ENCODE measurements at places on chromosomes 1 and 21.

- no peak for DNase-seq
Measured at GRCh38 chr1:182484531-182485257, 34.7 kb downstream of the RGSL1 start.

GRCh38 chr21:43758111-43758641 lies 17.9 kb downstream of the CSTB start:
- DNase-seq, result no peak

- DNase-seq, result no peak
Measured at GRCh38 chr21:41121785-41122415, 46.1 kb upstream of the BACE2 start.

GRCh38 chr21:36699546-36700294 lies 805 bp downstream of the SIM2 start:
- DNase-seq, result no peak

DNA sequence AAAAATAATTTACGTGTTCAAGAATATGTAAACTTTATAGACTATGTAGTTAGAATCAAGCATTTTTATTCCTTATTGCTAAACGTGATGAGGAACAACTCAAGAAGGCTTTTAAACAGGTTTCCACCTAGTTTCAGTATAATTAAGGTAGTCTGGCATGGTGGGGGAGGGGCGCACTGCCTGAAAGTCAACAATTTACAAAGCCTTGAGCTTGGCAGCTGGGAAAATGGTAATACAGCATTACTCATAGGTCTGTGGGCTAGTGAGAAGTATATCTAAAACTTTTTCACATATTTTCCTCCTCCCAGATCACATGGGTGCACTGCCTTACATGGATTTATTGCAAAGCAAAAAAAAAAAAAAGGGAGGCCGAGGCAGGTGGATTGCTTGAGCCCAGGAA lies 75.2 kb downstream of the EVI5 start:
- DNase-seq, result no peak

DNA sequence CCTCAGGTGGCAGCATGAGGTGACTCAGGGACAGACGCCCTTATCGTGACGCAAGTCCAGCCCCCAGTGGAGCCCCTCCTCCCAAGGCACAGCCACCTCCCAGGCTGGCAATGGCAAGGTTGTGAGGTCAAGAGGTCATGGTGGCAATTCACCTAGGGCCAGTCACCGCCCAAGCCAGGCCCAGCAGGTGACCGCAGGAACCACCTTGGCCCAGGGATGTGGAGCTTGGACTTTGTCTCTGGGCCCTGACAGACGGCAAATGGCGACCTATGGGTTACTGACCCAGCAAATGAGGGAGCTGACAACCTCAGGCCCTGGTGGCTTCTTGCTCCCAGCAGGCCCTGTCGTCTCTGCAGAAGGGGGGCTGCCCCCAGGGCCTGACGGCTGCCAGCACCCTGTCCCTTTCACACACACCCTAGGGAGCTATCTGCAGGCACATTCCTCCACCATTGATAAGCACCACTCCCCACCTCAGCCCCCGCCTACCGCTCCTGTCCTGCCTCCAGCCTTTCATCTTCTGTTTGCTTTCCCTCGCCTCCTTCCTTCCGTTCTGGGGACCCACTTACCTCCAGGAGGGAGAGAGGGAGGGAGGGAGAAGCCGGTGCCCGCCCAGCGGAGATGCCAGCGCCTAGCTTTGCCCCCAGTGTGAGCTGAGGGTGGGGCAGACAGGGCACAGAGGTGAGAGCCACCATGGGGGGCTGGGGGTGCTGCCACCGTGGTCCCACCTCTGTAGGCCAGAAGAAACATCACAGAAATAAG lies 12.1 kb downstream of the EPHA2 start:
- no peak for DNase-seq

DNA sequence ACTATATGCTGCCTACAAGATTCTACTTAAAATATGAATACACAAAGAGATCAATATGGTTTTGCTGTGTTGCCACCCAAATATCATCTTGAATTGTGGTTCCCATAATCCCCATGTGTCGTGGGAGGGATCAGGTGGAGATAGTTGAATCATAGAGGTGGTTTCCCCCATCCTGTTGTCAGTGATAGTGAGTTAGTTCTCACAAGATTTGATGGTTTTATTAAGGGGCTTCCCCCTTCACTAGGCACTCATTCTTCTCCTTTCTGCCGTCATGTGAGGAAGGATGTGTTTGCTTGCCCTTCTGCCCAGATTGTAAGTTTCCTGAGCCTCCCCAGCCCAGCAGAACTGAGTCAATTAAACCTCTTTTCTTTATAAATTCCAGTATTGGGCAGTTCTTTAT lies 654.4 kb upstream of the NR5A2 start:
- no peak for DNase-seq

GRCh38 chr1:29820401-29820800 lies 584.1 kb downstream of the PTPRU start:
- DNase-seq, result no peak

GRCh38 chr1:247112479-247112781 lies 8.3 kb upstream of the ZNF669 start:
- no peak for DNase-seq

DNA sequence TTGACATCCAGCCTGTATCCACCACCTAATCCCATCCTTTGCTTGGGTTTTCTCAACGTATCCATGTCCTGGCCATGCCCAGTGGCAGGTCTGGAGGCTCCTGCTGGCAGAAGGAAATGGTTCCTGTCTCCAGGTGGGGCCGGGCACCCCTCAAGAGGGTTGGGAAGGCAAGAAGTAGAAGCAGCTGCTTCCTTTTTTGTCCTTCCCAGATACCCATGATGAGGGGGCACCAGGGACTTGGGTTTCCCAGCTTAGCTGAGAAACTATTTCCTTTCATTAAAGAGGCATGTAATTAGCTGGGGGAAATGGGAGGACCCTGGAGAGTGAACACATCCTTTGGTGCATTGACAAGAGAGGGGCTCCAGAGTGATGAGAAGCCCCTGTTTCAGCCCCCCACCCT lies 21.1 kb upstream of the SLC45A3 start:
- no peak for DNase-seq

DNA sequence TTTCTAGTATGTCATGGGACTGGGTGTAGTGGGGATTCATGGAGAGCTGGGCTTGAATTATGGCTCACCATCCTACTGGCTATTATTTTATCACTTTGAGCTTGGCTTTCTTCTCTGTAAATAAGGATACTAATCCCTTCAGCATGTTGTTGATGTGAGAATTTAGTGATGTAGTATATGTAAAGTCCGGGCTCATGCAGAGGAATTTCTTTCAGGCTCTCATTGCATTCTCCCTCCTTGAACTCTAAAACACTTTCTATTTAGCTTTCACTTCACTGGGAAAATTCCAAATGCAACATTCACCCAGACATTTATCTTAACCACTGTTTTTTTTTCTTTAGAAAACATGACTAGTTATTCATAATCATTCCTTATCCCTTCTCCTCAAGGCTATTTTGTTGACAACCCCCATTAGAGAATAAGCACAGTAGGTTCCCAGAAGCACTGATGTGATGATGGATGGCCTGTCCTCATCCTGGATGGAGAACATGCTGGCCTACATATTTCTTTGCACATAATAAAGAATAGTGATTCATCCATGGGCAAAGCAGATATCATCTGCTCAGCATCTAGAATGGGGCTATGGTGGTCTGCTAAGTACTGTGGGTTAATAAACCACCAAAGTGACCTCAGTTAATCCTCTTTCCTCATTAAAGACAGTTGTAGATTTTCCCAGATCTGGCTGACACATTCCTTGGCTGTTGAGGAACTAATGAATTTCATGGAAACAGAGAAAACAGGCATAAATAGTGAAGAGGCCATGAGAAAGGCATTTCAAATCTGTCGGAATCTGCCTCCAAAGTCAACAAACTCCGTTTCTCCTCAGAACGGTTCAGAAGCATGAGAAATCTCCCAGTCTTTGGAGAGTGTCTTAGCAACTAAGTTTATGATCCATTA lies 68.0 kb upstream of the CYP2J2 start:
- DNase-seq, result no peak

DNA sequence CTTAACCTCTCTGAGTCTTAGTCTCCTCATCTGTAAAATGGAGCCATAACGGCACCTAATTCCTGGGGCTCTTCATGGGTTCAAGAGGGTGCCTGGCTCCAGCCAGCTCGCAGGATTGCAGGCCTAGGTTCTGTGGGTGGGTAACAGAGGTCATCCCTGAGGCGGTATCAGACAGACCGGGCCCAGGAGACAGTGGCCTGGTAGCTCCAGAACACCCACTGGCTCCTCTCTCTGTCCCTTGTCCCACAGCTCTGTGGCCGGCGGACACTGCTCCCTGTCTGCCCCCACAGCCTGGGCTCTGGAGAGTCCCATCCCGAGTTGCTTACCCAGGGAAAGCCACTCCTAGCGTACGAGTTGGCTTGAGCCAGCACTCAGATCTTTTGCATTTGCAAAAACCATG lies 150.3 kb downstream of the PEX14 start:
- DNase-seq, result no peak

GRCh38 chr1:76474922-76475321 lies 392.4 kb upstream of the ST6GALNAC5 start:
- no peak for DNase-seq

- no peak for DNase-seq
Measured at GRCh38 chr1:202892501-202892900, 3.6 kb upstream of the RABIF start.

GRCh38 chr21:34543017-34543416 lies 31.0 kb upstream of the KCNE1 start:
- no peak for DNase-seq

DNA sequence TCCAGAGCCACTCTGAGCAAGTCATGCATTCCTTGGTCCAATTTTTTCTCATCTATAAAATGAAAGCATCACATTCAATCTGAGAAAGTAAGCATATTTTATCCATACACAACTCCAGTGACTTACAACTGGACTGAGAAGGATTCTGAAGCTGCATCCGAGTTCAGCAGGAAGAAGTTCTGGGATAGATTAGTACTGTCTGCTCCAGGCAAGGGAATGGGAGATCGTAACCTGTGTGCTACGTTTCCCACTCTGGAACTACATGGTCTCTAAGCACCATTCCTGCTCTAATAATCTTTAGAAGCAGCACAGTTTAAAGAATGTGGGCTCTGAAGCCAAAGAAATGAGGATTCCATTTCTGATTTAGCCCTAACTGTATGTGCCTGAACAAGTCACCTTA lies 79.4 kb downstream of the LACTBL1 start:
- no peak for DNase-seq

DNA sequence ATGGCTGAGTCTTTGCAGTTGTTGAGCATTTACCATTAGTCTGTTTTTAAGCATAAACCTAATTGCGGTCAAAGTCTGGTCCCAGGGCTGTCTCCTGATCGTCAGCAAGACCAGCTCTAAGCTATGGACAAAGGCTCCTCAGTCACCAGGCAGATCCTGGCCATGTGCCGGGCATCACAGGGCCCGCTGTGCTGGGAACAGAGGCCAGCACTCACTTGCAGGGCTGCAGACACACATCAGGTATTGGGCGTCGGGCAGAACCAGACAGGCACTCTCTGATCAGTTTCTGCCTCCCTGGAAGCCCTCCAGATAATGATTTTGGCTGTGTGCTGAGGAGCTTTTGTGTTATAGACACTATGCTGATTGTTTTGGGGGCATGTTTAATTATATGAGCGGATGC lies 26.6 kb downstream of the TMEM51 start:
- peak; percentile 56 for DNase-seq

DNA sequence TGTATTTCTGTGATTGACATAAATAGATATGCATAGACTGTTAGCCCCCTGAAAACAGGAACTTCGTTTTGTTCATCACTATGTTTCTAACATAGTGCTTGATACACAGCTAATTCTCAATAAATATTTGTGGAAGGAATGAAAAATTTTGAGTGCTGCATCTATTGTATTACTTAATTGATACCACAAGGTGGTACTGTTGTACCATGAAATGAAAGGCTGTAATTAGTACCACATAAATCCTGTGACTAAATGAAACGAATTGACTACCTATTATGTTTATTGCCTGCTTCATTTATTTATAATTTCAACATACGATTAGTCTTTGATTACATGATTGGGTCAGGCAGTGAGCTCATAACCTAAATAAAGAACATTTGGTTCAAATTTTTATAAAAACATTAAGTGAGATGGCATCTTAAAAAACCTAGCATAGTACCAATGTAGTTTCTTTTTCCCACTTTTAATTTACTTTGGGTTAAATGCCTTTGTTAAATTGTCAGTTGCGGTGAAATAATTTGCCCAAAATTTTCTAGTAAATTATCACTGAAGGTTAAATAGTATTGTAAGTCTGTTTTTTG lies 15.0 kb upstream of the TGFB2 start:
- no peak for DNase-seq

DNA sequence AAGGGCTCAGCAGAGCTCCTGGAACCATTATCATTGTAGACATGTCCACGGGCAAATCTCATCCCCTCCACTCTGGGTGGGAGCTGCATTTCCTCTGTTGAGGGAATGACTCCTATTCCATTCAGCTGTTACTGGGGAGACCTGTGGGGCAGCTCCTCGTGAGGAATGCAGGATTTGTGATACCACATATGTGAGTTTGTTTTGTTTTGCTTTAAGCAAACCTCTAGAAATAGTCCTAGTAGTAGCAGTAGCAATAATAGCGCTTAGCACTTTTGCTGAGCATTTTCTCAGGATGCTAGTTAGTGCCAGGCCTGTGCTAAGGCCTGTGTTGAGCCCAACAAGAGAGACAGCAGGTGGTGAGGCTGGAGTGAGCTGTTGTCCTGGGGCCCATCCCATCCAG lies 10.8 kb downstream of the OLIG1 start:
- no peak for DNase-seq

GRCh38 chr1:177620636-177621190 lies 349.1 kb downstream of the SEC16B start:
- no peak for DNase-seq

DNA sequence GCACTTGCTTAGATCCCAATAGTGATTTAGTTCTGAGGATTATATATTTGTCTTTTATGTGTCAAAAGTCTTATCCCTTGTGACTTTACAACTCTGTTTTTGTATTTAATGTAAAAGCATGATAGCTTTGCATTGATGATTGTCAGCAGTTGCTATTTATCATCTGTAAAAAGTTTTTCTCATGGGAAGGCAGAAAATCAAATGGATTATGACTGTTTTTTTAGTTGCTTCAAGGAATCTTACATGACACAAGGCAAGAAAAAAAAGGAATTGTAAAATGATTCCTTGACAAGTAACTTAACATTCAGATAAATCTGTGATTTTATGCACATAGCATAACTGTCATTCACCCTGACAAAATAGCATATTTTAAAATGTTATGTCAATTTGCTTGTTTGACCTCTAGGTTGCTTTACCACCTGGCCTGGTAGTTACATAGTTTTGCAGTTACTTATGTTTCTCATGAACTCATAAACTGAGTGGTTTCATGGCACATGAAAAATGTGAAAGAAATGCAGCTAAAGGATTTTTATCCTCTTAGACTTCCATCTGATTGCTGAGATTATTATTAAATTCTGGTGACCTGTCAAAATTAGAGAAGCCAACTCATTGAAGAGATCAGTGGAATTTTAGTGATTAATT lies 622.6 kb downstream of the ADGRL2 start:
- no peak for DNase-seq

Measured in amygdala (tissue), 56 donors.